EL (cell line): ENCODE measurements at places on chromosomes 12 and 14.

DNA sequence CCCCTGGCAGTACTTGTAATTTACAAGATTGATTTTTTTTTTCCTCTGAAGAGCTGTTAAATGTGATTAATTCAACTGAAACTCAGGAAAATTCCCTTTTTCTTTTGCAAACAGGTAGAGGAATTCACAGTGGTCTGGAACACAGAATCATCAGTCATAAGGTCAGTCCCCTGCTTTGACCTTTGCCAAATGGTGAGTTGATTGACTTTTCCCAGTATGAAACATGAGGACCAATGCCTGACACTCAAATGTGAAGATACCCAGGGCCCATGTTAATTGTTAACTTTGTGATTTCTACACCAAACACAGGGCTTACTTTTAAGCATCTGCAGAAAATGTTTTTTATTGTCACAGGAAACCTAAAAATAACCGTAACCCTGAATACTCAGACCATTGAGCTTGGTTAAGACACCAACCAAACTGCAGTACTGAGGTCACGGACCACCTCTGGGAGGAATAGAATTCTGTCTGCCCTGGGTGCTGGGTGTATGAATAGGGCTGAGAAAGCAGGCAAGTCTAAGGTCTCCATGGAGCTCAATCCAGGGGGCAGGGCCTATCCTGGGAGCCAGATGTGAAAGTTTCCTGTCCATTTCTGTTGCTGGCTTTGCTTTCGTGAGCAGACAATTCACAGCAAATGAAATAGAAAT is 192.4 kb downstream of the TMX1 start:
- DNase-seq = no peak

DNA sequence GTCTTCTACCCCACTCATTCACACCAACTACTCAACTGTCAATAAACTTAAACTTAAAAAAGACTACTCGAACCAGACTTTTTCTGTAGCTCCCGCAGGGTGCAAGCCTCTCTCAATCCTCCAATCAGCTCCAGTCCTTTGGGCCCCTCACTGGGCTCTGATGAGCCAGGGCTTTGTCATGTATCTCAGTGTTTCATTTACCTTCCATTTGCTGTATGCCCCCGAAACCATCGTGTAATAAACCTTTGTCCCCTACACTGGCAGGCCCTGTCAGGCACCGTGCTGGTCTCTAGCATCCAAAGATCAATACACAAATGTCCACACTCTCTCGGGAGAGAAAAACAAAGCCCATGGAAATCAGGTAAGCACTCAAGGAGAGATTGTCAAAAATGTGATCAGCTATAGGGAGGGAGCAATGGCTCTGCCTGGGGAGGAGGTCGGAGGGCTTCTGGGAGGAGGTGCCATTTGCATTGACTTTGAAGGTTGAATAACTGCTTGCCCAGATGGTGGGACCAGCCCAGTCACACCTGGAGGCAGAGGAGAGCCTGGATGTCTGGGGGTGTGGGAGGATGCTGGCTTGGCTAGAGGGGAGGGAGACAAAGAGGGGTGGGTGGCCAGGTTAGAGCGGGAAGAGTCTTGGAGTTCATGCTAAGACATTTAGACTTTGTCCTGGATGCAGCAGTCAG is 42.1 kb upstream of the DICER1 start:
- DNase-seq = no peak

GRCh38 chr14:89251061-89251460 is 166.0 kb downstream of the FOXN3 start:
- DNase-seq = peak; percentile 53

DNA sequence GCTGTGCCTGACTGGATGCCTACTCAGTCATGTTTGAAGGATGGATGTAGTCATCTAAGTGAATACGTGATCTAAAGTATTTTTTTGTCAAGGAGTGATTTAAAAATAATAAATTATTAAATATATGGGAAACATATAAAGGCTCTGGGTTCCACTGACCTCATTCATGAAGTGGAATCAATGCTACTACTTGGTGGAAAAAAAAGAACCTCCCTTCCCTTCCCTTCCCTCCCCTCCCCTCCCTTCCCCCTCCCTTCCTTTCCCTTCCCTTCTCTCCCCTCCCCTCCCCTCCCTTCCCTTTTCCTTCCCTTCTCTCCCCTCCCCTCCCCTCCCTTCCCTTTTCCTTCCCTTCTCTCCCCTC is 162.7 kb downstream of the ESRRB start:
- no peak for DNase-seq

DNA sequence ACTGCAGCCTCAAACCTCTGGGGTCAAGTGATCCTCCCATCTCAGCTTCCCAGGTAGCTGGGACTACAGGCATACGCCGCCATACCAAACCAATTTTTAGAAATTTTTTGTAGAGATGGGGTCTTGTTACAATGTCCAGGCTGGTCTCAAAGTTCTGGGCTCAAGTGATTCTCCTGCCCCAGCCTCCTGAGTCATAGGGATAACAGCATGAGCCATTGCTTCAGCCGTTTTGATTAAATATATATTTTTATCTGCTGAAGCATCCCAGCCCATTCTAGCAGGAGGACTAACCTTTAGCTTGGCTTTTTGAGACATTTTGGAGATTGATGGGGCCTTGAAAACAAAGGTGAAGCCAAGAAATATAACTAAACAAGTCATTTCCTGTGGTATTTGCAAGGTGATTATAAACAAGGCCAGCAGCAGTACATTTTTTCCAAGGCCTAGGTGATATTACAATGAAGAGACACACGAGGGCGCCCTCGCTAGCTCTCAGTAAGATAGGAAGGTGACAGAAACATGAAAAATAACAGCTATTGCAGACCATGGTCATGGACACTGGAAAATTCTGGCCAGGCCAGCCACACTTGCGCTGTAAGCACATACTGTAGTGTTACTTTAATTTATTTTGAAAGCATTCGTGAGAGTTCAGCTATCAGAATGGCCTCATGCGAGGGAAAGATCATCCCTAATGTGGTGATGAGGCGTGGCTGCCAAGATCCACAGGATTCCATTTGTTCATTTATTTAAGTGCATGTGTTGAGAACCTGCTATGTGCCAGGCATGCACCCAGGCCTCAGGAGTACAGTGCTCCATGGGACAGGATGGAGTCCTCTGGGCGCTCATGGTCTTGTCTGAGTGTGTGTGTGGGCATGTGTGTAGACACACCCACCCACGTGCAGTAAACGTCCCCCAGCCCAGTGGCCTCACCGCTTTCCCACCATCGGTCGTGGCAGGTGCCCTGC is 63.5 kb downstream of the DGLUCY start:
- peak; percentile 70 for DNase-seq

DNA sequence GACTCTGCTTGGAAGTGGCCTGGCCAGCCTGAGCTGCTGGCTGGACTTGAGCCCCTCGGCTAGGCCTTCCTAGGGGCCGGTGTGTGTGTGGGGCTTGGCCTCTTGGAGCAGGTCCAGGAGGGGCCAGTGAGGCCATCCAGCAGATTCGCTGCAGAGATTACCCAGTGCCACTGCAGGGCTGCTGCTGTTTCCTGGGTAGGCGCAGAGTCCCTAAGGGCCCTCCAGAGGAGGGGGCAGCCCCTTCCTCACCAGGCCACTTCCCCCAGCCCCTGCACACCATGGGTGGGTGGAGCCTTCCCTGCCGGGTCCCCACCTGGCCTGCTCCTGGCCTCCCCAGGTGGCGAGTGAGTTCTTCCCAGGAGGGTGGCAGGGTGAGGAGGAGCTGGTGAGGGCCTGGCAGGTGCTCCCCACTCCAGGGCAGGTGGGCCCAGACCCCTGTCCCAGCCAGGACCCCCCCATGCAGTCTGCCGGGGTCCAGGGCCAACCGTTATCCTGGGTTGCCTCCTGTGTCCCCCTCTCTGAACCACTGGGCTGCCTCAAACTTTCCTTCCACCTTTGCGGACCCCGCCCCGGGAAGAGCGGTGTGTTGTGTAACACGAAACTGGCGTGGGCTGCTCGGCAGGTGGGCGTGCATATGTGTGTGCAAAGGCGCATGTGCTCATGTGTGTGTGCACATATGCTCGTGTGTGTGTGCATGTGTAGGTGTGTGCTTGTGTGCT is 25.1 kb downstream of the ASPG start:
- DNase-seq = no peak

- DNase-seq = no peak
Measured at GRCh38 chr12:6604259-6605029, 2.7 kb downstream of the CHD4 start.

- DNase-seq = no peak
Measured at GRCh38 chr14:99213101-99213500, 58.9 kb downstream of the BCL11B start.

- no peak for DNase-seq
Measured at GRCh38 chr12:62915204-62915529, 19.8 kb downstream of the PPM1H start.

GRCh38 chr12:71392521-71393145 is 47.0 kb upstream of the LGR5 start:
- DNase-seq = peak; percentile 66

- DNase-seq = no peak
Measured at GRCh38 chr14:26394150-26394810, 203.6 kb downstream of the NOVA1 start.

DNA sequence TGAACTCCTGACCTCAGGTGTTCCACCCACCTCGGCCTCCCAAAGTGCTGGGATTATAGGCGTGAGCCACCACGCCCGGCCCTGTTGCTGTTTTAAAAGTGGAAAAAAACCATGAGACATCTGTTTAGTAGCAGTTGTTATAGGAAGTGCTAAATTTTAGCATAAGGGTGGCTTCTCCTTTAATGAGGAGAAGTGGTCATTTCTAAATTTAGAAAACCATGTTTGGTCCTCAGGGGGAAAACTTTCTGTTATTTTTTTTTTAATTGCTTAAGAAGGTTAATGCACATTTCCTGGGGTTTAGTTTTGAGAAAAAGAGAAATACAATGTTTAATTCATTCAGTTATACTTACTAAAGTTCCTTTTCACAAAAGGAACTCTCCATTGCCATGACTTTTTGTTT is 102.1 kb downstream of the MYRFL start:
- no peak for DNase-seq

DNA sequence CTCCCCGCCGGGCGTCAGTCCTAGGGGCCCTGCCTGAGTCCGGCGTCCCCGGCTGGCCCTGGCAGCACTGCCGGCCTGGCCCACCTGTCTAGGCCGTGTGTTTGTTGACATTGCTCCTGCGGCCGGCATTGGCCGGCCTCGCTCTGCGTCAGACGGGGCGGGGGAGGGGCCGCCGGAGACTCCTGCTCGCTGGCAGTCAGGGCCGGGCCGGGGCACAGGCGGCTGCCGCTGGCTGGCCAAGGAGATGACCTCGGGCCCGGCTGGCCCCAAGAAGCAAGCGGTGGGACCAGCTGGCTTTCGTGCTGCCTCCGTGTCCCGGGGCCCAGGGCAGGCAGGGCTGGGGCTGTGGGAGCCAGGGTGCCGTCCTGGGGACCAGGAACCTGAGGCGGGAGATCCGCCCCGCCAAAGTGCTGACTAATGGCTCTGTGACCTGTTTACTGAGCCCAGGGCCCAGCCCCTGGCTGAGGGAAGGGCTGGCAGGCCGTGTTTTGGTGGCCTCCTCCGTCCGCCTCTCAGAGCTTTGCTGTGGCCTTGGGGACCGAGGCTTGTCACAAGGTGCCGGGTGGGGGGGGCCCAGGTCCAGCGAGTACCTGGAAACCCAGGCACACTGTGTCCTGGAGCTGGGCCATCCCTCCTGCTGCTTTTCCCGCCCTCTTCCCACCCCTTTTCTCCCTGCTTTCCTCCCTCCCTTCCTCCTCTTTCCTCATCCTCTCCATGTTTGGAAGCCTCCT is 1.8 kb downstream of the ULK1 start:
- peak; percentile 86 for DNase-seq

- DNase-seq = no peak
Measured at GRCh38 chr14:71595441-71595840, 336.8 kb upstream of the RGS6 start.

- peak; percentile 77 for DNase-seq
Measured at GRCh38 chr12:12872934-12873275, 18.5 kb upstream of the GPRC5A start.

GRCh38 chr14:83883732-83884131 is 1646.2 kb upstream of the FLRT2 start:
- no peak for DNase-seq

DNA sequence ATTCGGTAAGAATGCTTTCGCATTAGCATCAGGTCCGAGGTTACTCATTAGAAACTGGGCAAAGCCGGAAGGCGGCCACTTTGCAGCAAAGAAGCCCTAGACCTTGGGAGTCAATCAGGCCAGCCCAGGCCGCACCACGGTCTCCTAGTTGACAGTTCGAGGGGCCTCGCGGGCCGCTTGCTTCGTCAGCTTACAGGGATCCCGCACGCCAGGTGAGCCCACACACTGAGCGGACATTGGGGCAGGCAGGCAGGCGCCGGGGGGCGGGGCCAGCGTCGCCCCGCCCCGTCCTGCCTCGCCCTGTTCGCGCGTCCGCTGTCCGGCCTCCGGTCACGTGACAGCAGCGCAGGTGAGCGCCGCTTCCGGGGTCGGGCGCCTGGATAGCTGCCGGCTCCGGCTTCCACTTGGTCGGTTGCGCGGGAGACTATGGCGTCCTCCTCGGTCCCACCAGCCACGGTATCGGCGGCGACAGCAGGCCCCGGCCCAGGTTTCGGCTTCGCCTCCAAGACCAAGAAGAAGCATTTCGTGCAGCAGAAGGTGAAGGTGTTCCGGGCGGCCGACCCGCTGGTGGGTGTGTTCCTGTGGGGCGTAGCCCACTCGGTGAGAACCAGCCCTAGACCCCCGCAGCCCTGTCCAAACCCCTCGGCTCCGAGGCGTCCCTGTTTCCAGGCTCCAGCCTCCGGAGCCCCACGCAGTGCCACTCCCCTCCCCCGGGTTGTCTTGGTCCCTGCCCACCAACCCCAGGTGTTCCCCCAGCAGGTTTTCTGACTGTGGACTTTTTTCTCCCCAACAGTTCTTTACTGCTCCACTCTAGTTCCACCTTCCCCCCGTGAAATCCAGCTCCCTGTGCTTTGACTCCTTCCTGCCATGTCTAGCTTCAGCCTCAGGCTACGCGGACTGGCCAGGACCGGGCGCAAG is at the start of gene PIP4K2C:
TSS of gene PIP4K2C (plus strand) at position 329 of the 918 bp plus-strand sequence. CDS start at position 427, 98 bp downstream.
- DNase-seq = peak; percentile 69

- DNase-seq = peak; percentile 82
Measured at GRCh38 chr12:75814851-75815754, 216.5 kb downstream of the PHLDA1 start.

DNA sequence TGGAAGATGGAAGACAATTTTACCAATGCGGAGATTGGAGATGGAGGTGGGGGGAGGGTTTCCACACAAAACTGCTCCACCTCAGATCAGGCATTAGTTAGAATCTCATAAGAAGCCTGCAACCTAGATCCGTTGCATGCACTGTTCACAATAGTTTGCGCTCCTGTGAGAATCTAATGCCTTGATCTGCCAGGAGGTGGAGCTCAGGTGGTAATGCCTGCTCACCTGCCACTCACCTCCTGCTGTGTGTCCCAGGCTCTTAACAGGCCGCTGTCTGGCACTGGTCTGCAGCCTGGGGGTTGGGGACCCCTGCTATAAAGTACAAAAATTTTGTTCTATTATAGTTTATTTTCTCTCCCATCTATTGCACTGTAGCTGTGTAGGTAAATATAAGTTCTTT is 84.9 kb upstream of the FOXG1 start:
- DNase-seq = no peak

- no peak for DNase-seq
Measured at GRCh38 chr12:108846290-108846701, 11.1 kb downstream of the SSH1 start.

GRCh38 chr12:83365317-83365716 is 678.6 kb downstream of the TMTC2 start:
- peak; percentile 0 for DNase-seq
